ENCODE measurements at places on chromosomes 12 and 14.

GRCh38 chr12:95216711-95217376 lies 423 bp downstream of the FGD6 start:
- no peak for DNase-seq

- DNase-seq: no peak
Observed at GRCh38 chr12:11861864-11862600, 208.7 kb upstream of the BCL2L14 start.

DNA sequence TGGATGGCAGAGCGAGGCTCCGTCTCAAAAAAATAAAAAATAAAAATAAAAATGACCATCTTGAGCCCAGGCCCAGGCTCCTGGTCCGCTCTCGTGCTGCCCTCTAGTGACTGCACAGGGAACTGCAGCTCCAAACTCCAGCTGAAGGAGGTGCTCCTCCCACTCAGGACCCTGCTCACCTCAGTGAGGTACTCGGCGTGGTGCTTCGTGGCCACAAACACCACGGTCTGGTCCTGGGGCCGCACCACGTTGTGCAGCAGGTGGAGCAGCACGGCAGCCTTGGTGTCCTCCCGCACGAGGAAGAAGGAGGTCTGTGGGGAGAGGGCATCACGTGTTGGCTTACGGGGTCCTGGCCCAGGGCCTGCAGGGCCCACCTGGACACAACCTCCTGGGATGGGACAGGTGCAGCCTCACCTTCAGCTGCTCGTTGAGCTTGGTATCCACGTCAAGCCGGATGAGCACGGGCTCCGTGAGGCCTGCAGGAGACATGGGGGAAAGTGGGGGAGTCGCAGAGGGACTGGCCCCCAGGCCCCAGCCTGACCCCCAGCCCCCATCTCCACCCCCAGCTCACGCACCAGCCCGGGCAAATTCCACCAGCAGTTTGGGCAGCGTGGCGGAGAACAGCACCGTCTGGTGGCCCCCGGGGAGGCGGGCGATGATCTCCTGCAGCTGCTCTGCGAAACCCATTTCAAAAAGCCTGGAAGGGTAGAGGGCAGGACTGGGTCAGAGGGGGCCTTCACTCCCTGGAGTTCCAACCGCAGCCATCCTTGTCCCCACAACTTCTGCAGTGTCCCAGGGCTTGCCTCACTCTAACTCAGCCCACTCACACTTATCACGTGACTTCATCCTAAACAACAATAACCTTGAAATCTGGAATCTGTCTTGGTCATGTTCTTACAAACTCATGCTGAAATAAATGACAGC lies 10.6 kb downstream of the DDX54 start:
- no peak for DNase-seq

DNA sequence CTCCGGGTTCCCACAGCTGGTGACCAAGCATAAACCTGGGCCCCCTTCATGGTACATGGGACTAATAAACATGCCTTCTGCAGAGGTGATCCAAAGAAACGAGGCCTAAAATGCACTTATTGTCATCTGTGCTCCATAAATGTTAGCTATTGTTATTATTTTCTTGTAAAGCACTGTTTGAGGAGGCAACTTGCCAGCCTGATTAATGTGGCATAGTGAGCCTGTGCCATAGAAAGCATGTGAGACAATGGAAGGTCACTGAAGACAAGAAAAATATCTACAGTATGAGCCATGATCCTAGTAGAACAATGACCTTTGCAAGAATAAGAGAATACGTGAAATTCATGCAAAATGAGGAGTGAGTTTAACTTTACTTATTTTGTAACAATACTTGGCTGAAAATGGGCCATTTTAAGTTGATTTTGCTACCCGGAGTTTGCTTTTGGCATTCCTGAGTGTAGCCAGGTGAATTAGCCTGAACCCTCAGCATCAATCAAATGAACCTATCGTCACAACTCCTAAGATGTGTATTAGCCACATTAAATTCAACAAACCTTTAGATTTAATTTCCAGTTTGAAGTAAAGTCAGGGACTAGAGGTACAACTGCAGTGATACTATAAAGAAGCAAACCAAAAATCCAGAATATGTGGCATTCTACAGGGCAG lies 52.2 kb downstream of the CPM start:
- no peak for DNase-seq

DNA sequence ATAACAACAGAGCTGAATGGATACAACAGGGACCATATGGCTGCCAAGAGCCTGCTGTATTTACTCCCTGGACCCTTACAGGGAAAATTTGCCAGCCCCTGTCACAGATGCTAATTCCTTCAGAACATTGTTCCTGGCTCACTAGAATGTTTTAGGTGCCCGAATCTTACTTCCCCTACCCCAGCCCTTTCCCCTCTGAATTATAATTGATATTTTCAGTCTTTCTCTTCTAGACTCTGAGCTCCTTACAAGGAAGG lies 235.3 kb downstream of the KSR2 start:
- DNase-seq: no peak

- DNase-seq: no peak
Observed at GRCh38 chr12:24944601-24944975, 4.3 kb downstream of the BCAT1 start.

GRCh38 chr14:52802597-52802996 lies 11.2 kb upstream of the GNPNAT1 start:
- no peak for DNase-seq

DNA sequence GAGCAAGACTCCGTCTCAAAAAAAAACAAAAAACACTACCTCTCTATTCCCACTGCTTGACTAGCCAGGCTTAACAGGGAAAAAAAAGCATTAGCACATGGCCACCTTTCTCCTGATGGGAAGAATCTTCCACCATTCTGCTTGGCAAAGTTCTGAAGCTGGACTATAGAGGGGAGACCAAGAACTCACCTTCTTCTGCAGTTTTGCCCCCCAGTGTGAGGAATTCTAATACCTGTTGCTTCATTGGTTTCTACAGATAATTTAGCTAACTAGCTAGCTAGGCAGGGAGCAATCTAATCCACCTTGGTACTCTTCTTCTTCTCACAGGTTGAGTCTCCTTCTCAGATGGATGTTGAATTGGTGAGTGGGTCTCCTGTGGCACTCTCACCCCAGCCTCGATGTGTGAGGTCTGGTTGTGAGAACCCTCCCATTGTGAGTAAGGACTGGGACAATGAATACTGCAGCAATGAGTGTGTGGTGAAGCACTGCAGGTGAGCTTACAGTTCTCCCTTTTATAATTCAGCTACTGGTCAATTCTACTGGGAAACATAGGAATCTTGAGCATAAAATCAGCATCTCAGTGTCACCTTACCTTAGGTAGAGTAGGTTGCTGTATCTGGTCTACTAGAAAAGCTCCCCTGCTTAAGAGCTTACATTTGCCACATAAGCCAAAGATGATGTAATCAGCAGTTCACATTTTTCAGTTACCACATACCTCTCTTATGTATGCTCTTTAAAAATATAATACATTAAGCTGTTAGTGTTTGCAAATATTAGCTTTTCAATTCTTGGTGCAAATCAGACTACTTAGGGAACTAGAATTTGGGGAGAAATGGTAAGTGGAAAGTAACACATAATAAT lies 16.0 kb downstream of the METTL3 start:
- no peak for DNase-seq

- DNase-seq: no peak
Observed at GRCh38 chr14:102588821-102589220, 3.6 kb upstream of the RCOR1 start.

- no peak for DNase-seq
Observed at GRCh38 chr12:26241080-26241479, 45.7 kb downstream of the SSPN start.

DNA sequence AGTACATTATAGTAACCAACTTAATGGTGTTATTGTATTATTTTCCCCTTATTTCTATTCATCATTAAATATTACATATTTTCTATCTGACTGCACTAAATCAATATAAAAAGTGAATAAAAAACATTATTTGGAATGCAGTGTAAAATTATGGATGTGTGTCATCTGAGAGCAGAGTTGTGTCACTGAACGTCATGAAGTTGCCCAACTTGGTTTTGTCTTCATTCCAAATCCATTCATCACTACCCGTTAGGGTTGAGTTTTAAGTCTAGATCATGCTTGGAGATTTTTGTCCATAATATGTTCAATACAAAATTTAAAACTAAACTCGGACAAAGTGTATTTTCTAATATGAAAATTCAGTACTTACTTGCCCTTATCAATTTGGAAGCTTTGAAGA lies 16.1 kb downstream of the KLRF1 start:
- no peak for DNase-seq

GRCh38 chr14:81392976-81393643 lies 7.0 kb downstream of the STON2 start:
- DNase-seq: no peak

- no peak for DNase-seq
Observed at GRCh38 chr14:92253381-92253894, 69.5 kb upstream of the SLC24A4 start.

DNA sequence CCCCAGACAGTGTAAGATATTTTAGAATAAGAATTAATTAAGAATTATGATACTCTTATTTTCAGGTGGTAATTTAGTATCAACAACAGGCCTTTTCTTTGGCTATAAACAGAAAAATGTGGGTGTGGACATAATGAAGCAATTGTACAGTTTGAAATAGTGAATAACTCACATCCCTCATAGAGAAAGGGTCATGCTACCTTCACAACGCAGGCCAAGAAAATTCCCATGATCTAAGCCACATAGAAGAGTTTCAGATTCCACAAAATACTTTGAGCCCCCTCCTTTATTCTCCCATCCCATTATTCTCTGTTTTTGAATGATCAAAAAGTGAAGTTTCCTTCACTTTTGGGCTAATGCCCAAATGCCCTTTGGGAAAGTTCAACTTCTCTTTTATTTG lies 23.5 kb upstream of the DHRS7 start:
- no peak for DNase-seq
